COR-L47 (cell line): ENCODE measurements at places on chromosomes 12 and 14.

- no peak for DNase-seq
These were observed 22.5 kb upstream of the GALNT9 start for GRCh38 chr12:132351751-132352495.

- DNase-seq = no peak
These were observed 545 bp downstream of the CPSF2 start for GRCh38 chr14:92122351-92122677.

DNA sequence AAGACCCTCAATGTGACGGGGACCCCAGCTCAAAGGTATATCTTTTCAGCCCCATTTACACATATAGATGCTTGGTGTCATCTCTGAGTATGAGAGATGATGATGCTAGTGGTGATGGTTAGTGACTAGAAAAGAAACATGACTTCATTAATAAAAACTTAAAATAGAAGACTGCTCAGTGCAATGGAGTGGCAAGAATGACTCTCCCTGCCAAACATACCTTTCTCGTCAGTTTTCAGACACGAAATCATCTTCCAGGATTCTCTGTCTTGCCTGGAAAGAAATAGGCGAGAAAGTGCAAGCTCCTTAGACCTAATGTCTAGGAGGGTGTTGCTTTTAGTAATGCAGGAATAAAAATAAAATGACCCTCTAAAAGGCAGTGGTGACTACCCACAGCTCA is 71.7 kb downstream of the TPH2 start:
- DNase-seq = no peak

GRCh38 chr12:7175493-7175892 is 14.0 kb upstream of the PEX5 start:
- no peak for DNase-seq

GRCh38 chr14:49882826-49883694 is 9.8 kb upstream of the ARF6 start:
- DNase-seq = no peak

- no peak for DNase-seq
These were observed 97.1 kb downstream of the ALG10 start for GRCh38 chr12:34119366-34119765.

GRCh38 chr12:86521870-86522269 is 265.7 kb upstream of the MGAT4C start:
- DNase-seq = no peak

DNA sequence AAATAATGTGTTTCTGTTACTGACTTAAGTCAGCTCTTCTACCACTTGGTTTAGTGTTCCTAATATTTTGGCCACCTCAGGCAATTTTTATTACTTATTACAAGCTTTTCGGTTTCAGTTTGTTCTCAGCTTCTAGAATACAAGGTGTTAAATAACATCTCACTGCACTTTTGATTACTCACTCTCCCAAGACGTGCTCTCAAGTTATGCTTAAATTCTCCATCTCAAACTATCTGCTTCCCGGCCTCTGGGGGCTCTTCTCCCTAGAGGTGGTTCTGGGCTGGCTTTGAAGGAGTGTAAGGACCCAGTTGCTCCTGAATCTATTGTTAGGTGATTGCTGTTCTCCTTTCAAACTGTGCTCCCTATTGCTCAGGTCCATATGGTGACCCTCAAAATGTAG is 193.9 kb upstream of the DDHD1 start:
- DNase-seq = no peak

GRCh38 chr12:57534991-57535543 is 11.9 kb downstream of the DCTN2 start:
- DNase-seq = no peak

DNA sequence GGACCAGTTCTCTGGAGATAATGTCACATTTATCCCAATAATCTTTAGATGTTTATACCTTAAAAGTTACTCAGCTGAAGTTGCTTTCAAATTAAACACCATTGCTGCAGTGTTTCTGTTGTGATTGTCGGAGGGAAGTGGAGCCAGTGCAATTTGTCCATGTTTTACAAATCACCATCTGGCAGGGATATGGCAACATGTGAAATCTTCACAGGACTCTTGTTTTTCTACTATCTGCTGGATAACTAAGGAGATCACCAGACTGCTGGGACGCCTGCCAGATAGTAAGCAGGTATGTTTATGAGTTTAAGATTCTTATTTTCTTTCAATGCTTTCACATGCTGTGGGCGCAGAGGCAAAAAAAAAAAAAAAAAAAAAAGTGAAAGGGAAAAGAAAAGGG is 100.3 kb upstream of the SOX5 start:
- no peak for DNase-seq

DNA sequence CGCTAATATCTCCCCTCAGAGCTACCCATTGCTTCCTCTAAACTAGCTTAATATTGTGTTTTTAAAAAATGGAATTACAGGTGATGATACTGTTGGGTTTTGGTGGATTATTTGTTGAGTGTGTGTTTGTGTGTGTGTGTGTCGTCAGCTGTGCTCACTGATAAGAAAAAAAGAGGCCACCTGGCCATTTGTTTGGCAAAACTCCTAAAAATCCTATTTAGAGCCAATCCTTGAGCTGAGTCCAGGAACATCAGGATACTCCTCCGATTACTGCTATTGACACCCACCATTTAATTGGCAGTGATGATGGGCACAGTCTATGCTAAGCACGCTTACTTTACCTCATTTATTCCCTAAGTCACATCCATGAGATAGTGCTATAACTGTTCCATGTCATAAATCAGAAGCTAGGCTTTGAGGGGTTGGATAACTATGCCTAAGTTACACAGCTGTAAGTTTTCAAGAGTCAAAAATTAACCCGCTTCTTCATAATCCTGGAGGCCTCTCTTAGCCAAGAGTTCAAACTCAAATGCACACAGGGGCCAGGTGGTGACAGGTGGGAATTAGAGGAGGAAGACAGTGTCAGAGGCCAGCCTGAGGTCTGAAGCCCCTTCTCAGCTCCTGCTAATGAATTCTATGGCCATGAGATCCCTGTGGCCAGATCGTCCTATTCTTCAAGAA is 1026.6 kb upstream of the TMEM132C start:
- DNase-seq = no peak

DNA sequence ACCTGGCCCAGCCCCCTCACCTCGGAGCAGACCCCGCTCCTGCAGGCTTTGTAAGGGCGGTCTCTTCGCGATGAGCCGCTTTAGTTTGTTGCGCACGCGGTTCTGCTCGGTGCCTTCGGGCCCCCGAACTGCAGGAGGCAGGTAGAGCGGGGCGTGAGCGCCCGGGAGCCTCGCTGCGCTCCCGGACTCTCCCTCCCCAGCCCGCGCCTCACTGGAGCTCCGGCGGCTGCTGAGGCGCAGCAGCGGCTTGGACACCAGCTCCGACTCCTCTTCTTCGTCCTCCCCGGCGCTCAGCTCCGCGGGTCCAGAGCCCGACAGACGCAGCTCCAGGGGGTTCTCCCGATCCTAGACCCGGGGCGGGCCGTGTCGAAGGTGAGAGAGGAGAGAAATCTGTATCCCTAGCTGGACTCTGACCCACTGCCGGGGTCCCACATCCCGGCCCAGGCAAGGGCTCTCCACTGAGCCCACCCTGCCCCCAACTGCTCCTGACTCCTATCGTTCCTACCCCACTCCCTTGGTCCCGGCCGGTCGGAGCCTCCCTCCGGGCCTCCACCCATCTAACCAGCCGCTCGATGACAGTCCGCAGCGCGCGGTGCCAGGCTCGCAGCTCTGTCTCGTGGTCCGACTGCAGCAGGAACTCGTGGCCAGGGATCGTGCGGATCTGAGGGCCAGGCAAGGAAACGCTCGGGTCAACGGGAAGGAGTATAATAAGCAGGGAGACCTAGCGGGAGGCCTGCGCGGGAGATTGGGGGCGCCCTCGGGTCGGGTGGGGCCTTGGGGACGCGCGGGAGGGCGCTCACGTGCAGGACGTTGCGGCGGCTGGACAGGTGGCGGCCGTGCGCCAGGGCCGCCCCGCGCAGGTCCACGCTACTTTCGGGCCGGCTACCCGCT is 4.2 kb downstream of the ARHGAP9 start:
- DNase-seq = peak; percentile 10

DNA sequence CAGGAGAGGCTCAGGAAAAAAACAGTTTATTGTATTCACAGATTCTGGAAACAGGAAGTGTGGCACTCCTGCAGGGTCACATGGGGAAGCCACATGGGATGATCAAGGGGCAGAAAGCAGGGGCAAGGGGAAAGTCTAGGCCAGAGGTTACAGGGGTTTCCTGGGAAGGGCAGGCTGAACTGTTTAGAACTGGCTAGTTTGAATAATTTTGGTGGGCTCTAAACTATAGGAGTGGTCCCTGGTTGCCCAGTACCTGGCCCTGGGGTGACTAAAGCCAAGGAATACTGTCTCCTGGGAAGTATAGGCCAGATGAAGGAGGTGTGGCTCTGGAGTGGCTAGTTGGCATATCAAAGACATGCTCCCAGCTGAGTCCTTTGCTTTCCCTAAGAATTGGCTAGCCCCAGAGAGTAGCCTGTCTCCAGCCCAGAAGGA is 169.2 kb downstream of the SLC41A2 start:
- no peak for DNase-seq

- DNase-seq = peak; percentile 81
These were observed at the start of gene IL23A for GRCh38 chr12:56338308-56339157. TSS of gene IL23A (plus strand) at chr12:56338884. CDS start at chr12:56339045, 161 bp downstream.
